Activated T-helper 17 cell treated with anti-CD3 and anti-CD28 coated beads, Interleukin-2, amount 50 U/mL, for 72 hours (primary cell): ENCODE measurements at places on chromosomes 3 and 15.

DNA sequence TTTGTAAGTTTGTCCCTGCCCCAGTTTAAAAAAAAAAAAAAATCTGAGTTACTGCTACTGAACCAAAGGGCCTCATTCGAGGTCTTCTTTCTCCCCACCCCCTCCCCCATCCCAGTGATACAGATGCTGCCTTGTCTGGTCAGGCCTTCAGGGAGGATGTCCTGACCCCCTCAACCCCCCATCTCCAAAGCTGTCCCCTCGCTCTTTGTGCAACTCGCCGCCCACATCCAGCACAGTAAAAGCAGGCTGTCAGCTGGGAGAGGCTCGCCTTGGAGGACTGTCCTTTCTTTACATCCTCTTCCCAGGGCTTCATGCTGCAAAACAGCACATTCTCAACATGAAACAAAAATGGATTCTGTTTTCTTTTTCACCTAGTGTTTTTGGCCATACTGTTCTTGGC lies 133.4 kb downstream of the VGLL4 start:
- no peak for ATAC-seq

DNA sequence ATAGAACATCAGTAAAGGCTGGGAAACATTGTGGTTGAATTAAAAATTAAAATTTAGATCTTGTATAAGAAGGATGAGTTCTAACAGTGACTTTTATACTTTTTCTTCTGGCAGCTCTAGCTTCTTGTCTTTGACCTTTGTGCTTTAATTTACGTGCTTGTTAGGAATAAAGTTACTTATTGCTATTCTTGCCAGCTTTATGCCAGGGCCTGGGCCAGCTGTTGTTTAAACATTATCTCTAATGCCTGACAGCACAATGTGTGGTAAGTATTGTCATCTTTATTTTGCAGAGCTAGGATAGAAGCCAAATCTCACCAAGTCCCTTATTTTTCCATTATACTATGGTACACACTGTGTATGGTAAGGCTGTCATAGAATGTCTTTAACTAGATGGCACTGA lies 766.7 kb upstream of the GOLIM4 start:
- no peak for ATAC-seq

DNA sequence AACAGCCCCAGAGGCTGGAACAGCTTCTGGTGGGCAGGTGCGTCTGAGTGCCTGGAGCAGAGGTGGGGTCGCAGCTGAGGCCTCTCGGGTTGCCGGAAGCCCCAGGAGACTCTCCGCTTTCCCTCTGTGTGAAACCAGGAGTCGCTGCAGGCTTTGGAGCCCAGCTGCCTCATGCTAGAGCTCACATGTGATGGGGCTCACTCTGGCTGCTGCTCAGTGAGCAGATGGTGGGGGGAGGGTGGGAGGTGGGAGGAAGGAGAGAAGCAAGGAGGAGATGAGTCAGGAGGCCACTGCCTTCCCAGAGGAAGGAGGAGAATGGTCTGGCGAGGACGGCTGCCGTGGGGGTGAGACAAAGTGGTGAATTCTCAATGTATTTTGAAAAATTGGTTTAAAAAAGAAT lies 290.1 kb upstream of the CHRNA7 start:
- no peak for ATAC-seq

- no peak for ATAC-seq
These were observed 27.0 kb downstream of the CCNL1 start for GRCh38 chr3:157132936-157133335.

DNA sequence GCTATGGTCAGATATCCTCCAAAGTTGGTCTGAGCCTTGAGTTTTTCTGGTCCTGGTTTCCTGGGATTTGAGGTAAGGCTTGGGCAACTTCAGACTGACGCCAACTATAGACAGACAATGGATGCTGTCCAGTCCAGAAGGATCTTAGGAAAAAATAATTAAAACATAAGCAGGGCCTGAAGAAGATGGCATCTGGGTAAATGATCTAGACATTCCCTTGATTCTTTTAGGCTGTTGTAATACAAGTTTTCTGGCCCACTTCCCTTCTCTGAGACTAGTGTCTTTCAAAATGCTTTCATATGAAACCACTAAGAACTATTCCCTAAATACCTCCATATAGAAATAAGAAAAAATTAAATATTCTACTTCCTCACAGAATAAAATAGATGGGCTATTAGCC lies 47.7 kb upstream of the PLXND1 start:
- ATAC-seq: no peak

DNA sequence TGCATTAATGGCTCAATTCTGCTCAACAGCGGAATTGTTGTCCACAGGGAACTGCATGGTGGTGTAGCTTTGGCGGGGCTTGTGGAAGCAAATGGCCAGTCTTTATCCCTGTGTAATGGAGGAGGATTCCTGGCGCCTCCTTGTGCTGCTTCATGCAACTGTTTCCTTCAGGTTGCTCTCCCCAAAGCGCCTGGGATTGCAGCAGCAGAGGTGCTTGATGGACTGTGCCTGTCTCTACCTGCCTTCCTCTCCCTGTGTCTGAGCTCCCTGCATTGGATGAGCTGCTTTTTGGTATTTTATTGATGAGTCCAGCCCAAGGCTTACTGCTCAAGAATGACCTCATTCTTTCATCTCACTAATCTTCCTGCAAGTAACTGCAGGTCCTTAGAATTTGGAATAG lies 72.9 kb upstream of the NDN start:
- ATAC-seq: no peak
